Amniotic epithelial cell (primary cell): ENCODE measurements at places on chromosomes 3 and 15.

GRCh38 chr3:156187146-156187769, 66.9 kb downstream of the KCNAB1 start:
- peak; percentile 60 for DNase-seq

- DNase-seq = peak; percentile 65
Observed at GRCh38 chr3:39000008-39000450, 51.7 kb downstream of the SCN11A start.

- no peak for DNase-seq
Observed at GRCh38 chr15:99909592-99910295, 176.5 kb upstream of the LYSMD4 start.

- peak; percentile 81 for DNase-seq
Observed at GRCh38 chr3:194472290-194472920, 14.4 kb downstream of the ATP13A3 start.

GRCh38 chr15:69444686-69445085, 7.9 kb upstream of the RPLP1 start:
- DNase-seq = no peak

DNA sequence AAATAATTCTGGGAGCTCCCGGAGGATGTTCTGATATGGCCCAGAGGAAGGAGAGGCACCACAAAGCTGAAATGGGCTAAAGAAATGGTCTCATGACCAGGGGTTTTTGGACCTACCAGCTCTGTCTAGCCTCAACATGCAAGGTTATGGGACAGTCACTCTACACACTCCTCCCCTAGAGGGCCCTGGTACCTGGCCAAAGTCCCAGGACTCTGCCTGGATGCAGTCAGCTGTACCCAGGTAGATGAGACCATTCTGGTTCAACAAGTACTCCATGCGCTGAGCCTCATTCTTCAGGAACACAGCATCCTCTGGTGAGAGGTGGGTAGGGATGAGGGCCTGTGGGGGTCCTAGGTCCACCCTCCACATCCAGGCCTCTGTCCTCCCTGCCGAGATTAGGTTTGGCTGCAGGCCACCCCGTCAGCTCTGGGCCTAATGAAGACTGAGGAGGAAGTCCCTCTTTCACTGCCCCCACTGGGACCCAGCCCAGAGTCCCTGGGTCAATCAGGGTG, 9.5 kb downstream of the EPB42 start:
- no peak for DNase-seq
